Endothelial cell of umbilical vein (primary cell): ENCODE measurements at places on chromosomes 6 and 20. TPM values are rescaled to one million over a fixed set of nuclear protein-coding genes. Genes with fewer than 3 reads are reported as not detected.

SRMS gene
- not detected in 2 replicates for polyA plus RNA-seq

TTI1 gene
- polyA plus RNA-seq, result 13.2 and 13.5 TPM in 2 replicates

DNA sequence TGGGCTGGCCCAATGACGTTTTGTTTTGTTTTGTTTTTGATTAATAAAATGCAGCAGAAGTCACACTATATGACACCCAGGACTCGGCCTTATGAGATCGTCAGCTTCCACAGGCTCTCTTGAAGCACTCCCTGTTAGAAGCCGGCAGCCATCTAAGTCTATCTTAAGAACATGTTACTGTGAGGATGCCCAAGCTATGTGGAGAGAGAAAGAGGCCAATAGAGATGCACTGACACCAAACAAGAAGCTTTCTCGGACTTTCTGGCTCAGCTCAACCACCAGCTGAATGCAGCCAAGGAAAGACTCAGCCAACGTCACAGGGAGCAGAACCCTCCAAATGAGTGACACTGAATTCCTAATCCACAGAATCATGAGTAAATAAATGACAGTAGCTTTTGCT, 14.0 kb downstream of the SGK1 start:
- no peak for DNase-seq
- H3K36me3 ChIP-seq, result no peaks in the 10 kb centered on the region
- H3K27ac ChIP-seq, result no peak overlapping the region
- H3K4me1 ChIP-seq, result peaks cover 8% of the 10 kb centered on the region
- H3K4me3 ChIP-seq, result no peak overlapping the region

DNA sequence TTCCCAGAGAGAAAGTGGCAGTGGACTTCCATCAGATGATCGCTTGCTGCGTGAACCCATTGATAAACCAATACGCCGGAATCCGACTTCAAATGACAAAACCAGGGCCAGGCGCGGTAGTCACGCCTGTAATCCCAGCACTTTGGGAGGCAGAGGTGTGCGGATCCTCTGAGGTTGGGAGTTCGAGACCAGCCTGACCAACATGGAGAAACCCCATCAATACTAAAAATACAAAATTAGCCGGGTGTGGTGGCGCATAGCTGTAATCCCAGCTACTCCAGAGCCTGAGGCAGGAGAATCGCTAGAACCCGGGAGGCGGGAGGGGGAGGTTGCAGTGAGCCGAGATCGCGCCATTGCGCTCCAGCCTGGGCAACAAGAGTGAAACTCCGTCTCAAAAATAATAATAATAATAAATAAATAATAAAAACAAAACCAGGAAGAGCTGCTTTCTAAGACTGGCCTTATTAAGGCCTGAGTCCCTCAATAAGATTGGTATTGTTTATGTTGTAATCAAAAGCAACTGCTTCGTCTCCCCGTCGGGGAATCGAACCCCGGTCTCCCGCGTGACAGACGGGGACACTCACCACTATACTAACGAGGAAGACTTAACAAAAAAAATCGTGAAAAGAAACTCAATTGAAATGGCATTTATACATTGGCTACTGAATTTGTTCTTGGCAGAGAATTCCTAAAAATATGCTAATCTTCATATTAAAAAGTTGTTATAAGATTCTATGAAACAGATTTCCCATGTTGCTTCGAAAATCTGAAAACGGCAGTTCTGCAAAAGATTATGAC, 110.2 kb upstream of the ZNF184 start:
- peak; percentile 60 for DNase-seq
- no peaks in the 10 kb centered on the region for H3K36me3 ChIP-seq
- no peaks in the 10 kb centered on the region for H3K4me1 ChIP-seq
- H3K27ac ChIP-seq, result no peak overlapping the region
- no peak overlapping the region for H3K4me3 ChIP-seq
- peaks cover 6% of the 10 kb centered on the region for H3K27me3 ChIP-seq

- H3K4me3 ChIP-seq, result no peak overlapping the region
- no peak for DNase-seq
- H3K27me3 ChIP-seq, result no peaks in the 10 kb centered on the region
- no peaks in the 10 kb centered on the region for H3K36me3 ChIP-seq
- no peak overlapping the region for H3K27ac ChIP-seq
- no peaks in the 10 kb centered on the region for H3K4me1 ChIP-seq
Observed at GRCh38 chr6:149503872-149504271, 19.1 kb upstream of the ZC3H12D start.

DNA sequence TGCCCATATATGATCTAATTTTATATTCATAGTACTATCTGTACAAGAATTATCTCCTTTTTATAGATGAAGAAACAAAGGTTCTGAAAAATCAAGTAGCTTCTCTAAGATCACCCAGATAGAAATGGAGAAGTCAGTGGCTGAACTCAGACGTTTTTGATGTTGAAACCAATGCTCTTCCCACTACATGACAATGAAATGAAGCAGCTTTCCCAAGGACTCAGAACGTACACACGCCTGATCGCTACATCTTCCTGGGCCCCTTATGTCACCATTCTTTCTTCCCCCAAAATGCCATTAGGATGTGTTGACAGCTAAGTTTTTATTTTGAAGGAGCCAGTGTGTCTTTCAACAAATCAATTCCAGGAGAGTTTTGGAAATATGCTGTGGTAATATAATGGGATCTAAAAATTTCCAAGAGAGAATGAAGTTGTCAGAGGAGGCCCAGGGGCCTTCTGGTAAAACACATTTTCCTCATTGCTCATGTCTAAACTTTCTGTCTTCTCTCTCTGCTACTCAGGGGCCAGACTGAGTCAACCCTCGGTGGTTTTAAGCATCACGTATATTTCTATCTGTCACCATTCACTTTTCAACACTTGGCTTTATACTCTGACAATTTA, 98.1 kb upstream of the COL21A1 start:
- H3K36me3 ChIP-seq, result no peaks in the 10 kb centered on the region
- no peak overlapping the region for H3K4me3 ChIP-seq
- no peaks in the 10 kb centered on the region for H3K27me3 ChIP-seq
- H3K27ac ChIP-seq, result no peak overlapping the region
- no peak for DNase-seq

DNA sequence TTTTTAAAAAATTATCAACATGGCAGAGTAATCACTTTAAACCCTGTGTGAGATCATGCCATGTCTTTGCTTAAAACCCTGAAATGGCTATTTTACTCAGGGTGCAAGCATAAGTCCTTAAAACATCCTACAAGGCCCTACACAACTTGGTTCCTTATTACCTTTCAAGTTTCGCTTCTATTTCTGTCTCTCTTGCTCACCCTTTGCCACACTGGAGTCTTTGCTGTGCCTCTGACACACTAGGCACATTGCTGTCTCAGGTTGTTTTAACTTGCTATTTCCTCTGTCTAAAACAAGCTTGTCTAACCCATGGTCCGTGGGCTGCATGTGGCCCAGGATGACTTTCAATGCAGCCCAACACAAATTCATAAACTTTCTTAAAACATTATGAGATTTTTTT, 55.6 kb downstream of the KIAA0408 start:
- H3K4me1 ChIP-seq, result no peaks in the 10 kb centered on the region
- no peaks in the 10 kb centered on the region for H3K36me3 ChIP-seq
- no peak for DNase-seq
- no peak overlapping the region for H3K27ac ChIP-seq

GRCh38 chr20:33658929-33659328, 3.2 kb upstream of the C20orf144 start:
- H3K27ac ChIP-seq, result no peak overlapping the region
- no peak overlapping the region for H3K4me3 ChIP-seq
- no peaks in the 10 kb centered on the region for H3K36me3 ChIP-seq
- no peaks in the 10 kb centered on the region for H3K27me3 ChIP-seq
- no peak for DNase-seq
- H3K4me1 ChIP-seq, result peaks cover 10% of the 10 kb centered on the region
